ENCODE measurements at places on chromosomes 1 and 21.

- no peak for DNase-seq
Observed at GRCh38 chr1:116457946-116458604, 85.0 kb downstream of the ATP1A1 start.

- no peak for DNase-seq
Observed at GRCh38 chr21:34313116-34313515, 50.7 kb upstream of the KCNE2 start.

DNA sequence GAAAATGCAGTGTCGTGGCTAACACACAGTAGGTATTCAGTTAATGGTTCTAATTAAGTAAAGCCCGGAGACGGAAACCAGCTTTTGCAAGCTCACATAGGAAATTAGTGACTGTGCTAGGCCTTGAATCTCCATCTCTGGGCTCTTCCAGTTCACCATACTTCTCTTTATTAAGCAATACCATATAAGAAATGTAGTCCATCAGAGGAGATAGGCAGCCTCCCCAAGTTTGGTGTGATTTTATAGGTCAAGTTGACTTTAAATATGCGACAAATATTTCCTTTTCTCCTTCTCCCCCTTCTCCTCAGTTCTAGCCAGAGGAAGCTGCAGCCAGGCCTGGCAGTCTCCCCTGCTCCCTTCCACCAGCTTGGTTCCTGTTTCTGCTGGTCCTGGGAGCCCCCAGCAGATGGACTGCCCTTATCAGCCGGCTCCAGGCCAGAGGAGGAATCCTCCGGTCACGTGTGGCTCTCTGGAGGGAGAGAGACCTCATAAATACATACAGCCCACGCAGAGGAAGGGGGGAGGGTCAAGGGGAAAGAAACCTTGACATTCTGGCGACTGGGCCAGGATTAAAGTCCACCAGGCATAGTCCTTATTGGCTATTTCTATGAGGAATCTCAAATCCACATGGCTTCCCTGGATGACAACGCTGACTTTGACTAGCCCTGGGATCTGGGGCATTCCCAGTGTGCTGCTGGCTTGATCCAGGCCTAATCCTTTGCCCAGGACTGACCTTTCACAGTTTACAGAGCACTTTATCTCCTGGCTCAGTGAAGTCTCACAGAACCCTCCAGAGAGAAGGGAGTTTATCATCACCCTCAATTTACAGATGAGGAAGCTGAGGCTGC is 115.1 kb upstream of the JUN start:
- DNase-seq, result no peak

- DNase-seq, result no peak
Observed at GRCh38 chr1:2183937-2184334, 10.6 kb downstream of the FAAP20 start.

DNA sequence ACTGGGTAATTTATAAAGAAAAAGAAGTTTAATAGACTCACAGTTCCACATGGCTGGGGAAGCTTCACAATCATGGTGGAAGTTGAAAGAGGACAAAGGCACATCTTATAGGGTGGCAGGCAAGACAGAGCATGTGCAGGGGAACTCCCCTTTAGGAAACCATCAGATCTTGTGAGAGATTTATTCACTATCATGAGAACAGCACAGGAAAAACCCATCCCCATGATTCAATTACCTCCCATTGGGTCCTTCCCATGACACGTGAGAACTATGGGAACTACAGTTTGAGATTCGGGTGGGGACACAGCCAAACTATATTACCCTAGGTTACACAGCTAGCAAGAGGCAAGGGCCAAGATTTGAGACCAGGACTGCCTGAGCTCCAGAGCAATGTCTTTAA is 30.4 kb upstream of the SOX13 start:
- DNase-seq, result no peak

DNA sequence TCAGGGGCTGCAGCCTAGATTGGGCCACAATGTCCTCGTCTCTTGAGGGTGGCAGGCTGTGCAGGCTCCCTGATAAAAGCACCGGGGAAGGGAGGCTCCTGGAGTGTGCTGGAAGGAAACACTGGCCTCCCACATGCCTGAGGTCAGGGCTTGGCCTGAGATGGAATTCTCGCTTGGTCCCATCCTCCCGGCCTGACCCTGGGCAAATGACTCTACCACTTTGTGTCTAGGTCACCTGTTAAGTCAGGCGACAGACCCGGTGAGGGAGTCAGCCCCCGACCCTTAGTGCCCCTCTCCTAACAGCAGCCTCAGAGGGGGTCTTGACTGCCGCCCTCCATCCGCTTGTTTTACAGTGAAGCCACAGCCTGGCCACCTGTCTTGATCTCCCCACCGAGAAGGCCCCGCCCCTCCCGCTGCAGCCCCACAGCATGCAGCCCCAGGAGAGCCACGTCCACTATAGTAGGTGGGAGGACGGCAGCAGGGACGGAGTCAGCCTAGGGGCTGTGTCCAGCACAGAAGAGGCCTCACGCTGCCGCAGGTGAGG is 2.5 kb downstream of the SMIM1 start:
- peak; percentile 82 for DNase-seq

All from AG08396 (cell line).